ENCODE measurements at places on chromosomes 12 and 14. TPM values are rescaled to one million over a fixed set of nuclear protein-coding genes. Genes with fewer than 3 reads are reported as not detected.

GRCh38 chr12:102468261-102468915 is 12.0 kb downstream of the IGF1 start:
- H3K4me1 ChIP-seq, result no peaks in the 10 kb centered on the region
- no peaks in the 10 kb centered on the region for H3K27me3 ChIP-seq
- DNase-seq, result no peak
- no peaks in the 10 kb centered on the region for H3K36me3 ChIP-seq
- no peak overlapping the region for H3K4me3 ChIP-seq

DNA sequence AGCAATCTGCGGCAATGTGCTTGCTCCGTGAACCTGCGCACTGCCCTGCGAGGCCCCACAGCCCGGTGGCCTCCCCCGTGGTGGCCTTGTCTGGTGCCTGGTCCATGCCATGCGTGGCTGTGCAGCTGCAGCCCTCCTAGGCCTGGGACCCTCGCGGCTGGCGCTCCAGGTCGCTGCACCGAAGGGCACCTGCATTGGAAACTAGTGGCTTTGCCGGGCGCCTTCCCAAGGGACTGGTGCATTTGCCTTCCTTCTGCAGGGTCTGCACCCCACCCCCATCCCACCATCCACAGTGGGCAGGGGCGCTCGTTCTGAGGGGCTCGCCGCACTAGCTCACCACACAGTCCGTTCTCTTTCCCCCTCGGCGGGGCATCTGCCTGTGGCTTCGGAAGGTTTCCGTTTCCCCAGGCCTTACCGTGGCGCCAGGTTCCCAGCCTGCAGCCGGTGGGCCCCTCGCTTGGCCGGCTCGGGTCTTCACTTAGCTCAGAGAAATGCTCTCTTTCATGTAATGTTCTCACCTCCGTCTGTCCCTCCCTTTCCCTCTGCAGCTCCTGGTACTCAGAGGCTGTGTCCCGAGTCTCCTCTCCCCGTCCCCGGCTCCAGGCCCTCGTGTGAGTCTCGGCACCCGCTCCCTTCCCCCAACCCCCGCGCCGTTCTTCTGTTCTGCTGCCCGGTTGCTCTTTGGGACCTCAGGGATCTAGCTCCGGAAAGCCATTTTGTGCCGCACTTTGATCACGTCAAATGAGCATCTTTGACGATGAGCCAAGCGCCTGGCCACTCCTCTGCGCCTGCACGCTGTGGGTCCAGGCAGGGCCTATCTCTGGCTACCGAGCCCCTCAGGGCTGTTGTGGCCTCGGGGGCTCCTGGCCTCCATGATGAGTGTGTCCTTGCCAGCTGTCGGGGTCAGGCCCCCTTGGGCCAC is 31.9 kb downstream of the JAG2 start:
- H3K4me1 ChIP-seq, result no peaks in the 10 kb centered on the region
- H3K36me3 ChIP-seq, result peaks cover 6% of the 10 kb centered on the region
- no peak overlapping the region for H3K27ac ChIP-seq
- no peak for DNase-seq
- H3K4me3 ChIP-seq, result no peak overlapping the region

DNA sequence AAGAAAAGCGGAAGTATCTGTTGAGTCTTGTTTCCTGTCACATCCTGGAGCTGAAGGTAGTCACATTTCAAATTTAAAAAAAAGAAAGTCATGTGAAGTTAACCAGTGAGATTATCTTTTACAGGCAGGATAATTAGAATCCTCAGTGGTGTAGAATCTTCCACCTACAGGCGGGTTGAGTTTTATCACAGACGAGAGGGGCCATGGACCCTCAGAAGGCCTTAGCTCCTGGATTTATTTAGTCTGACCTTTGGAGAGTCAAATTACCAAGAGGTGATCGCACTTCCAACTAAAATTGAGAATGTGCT is 13.0 kb upstream of the GNG2 start:
- H3K36me3 ChIP-seq, result no peaks in the 10 kb centered on the region
- H3K27ac ChIP-seq, result no peak overlapping the region
- DNase-seq, result no peak
- no peaks in the 10 kb centered on the region for H3K4me1 ChIP-seq

- H3K4me3 ChIP-seq, result no peak overlapping the region
- H3K36me3 ChIP-seq, result peaks cover 31% of the 10 kb centered on the region
- DNase-seq, result peak; percentile 85
- H3K27me3 ChIP-seq, result no peaks in the 10 kb centered on the region
These were observed 18.9 kb downstream of the DEGS2 start for GRCh38 chr14:100140452-100141078.

- no peak for DNase-seq
- no peaks in the 10 kb centered on the region for H3K27me3 ChIP-seq
- no peaks in the 10 kb centered on the region for H3K36me3 ChIP-seq
- H3K4me1 ChIP-seq, result peaks cover 68% of the 10 kb centered on the region
- H3K4me3 ChIP-seq, result peak overlapping the region; percentile 63
- H3K27ac ChIP-seq, result peak overlapping the region; percentile 97
These were observed 2.7 kb downstream of the BHLHE41 start for GRCh38 chr12:26122061-26122680.

GRCh38 chr14:68796418-68797101 is 3.7 kb upstream of the ZFP36L1 start:
- H3K36me3 ChIP-seq, result no peaks in the 10 kb centered on the region
- H3K27ac ChIP-seq, result peak overlapping the region; percentile 100
- peak overlapping the region; percentile 90 for H3K4me3 ChIP-seq
- peak; percentile 4 for DNase-seq
- H3K27me3 ChIP-seq, result no peaks in the 10 kb centered on the region
- peaks cover 9% of the 10 kb centered on the region for H3K4me1 ChIP-seq

- H3K27me3 ChIP-seq, result peaks cover 83% of the 10 kb centered on the region
- peak overlapping the region; percentile 74 for H3K27ac ChIP-seq
- H3K4me3 ChIP-seq, result peak overlapping the region; percentile 67
- DNase-seq, result peak; percentile 86
- H3K36me3 ChIP-seq, result no peaks in the 10 kb centered on the region
These were observed 2.7 kb downstream of the PTHLH start for GRCh38 chr12:27969624-27970400.

- H3K4me3 ChIP-seq, result no peak overlapping the region
- H3K36me3 ChIP-seq, result peaks cover 16% of the 10 kb centered on the region
- no peaks in the 10 kb centered on the region for H3K27me3 ChIP-seq
These were observed 7.8 kb downstream of the ZFP36L1 start for GRCh38 chr14:68784978-68785533.

DNA sequence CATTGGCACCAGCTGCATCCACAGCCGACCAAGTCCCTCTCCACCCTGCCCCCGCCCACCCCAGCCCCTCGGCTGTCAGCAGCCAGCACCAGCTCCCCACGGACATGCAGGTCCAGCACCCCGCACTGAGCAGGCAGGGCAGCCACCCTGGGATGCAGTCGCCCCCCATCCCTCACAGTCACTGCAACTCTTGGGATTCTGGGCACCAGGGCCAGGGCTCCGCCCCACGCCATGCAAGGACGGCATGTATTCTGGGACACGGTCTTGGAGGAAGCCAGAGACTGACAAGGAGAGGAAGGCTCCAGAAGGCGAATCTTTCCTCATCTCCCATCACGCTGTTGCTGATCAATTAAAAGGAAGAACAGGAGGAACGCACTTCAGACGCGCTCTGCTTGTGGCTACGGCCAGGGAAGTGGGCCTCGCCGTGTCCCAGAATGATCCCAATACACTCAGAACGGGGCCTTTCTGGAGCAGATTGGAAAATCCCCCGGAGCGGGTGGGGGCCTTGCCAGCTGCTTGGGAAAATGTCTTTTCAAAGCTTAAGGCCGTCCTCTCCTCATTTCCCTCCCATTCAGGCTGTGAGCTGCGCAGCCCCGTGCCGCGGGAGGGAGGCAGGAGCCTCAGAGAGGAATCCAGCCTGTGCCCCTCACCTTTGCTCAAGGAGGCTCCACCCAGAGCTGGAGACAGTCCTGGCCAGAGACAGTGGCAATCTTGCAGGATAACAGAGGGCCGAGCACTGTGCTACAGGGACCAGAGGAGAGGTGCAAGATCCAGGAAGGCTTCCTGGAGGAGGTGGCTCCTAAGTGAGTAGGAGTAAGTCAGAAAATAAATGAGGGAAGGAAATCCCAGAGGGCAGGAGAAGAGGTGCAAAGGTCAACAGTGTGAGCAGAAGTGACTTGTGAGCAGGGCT is 54.1 kb upstream of the DIO3 start:
- no peak overlapping the region for H3K4me3 ChIP-seq
- no peak overlapping the region for H3K27ac ChIP-seq
- no peak for DNase-seq
- no peaks in the 10 kb centered on the region for H3K27me3 ChIP-seq
- H3K36me3 ChIP-seq, result no peaks in the 10 kb centered on the region

DNA sequence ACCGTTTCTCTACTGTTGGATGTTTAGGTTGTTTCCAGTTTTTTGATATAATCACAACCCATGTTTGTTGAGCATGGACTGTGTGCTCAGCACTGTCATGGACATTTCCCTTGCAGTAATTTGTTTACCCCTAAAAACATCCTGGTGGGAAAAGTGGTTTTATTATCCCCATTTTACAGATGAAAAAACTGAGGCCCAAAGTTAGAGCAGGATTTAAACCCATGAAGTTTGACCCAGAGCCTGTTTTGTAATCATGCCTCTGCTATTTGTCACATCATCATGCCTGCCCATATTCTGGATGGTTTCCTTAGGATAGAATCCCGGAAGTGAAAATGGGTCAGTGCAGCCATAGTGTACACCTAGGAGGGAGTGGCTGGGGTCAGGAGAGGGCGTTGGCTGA is 17.0 kb upstream of the LRP1-AS start:
- no peaks in the 10 kb centered on the region for H3K27me3 ChIP-seq
- H3K4me1 ChIP-seq, result no peaks in the 10 kb centered on the region
- H3K4me3 ChIP-seq, result no peak overlapping the region
- no peak for DNase-seq
- H3K36me3 ChIP-seq, result peaks cover 100% of the 10 kb centered on the region

GRCh38 chr12:131740626-131741025 is 29.7 kb downstream of the SFSWAP start:
- DNase-seq, result no peak
- H3K4me3 ChIP-seq, result no peak overlapping the region
- peaks cover 33% of the 10 kb centered on the region for H3K36me3 ChIP-seq
- no peaks in the 10 kb centered on the region for H3K4me1 ChIP-seq
- H3K27ac ChIP-seq, result no peak overlapping the region
- H3K27me3 ChIP-seq, result no peaks in the 10 kb centered on the region

- H3K27ac ChIP-seq, result no peak overlapping the region
- no peaks in the 10 kb centered on the region for H3K36me3 ChIP-seq
- H3K4me1 ChIP-seq, result no peaks in the 10 kb centered on the region
- H3K4me3 ChIP-seq, result no peak overlapping the region
- H3K27me3 ChIP-seq, result no peaks in the 10 kb centered on the region
These were observed 50.3 kb downstream of the LMO3 start for GRCh38 chr12:16555630-16556029.

The KRT6C gene
- 12.4 TPM for polyA plus RNA-seq

The SLC7A8 gene
- polyA plus RNA-seq, result 33.9 TPM

The GALNT9 gene
- not detected for polyA plus RNA-seq

The TMEM119 gene
- 17.1 TPM for polyA plus RNA-seq

The SOX5 gene
- polyA plus RNA-seq, result 0.85 TPM

The INHBC gene
- not detected for polyA plus RNA-seq

The PLCZ1 gene
- not detected for polyA plus RNA-seq

The DTX1 gene
- 1.5 TPM for polyA plus RNA-seq

The REM2 gene
- not detected for polyA plus RNA-seq

The PTGDR gene
- not detected for polyA plus RNA-seq

The MYH7 gene
- 0.23 TPM for polyA plus RNA-seq

The BDKRB1 gene
- 7.1 TPM for polyA plus RNA-seq

The SLCO1B1 gene
- not detected for polyA plus RNA-seq

The ANO4 gene
- not detected for polyA plus RNA-seq

The SPSB2 gene
- polyA plus RNA-seq, result 9.9 TPM

The CYP46A1 gene
- polyA plus RNA-seq, result 0.15 TPM

The LIN7A gene
- polyA plus RNA-seq, result 2.4 TPM

The RFX4 gene
- not detected for polyA plus RNA-seq

The AMHR2 gene
- polyA plus RNA-seq, result 1.8 TPM
